Esophagus squamous epithelium (tissue), 5 donors: ENCODE measurements at places on chromosomes 6 and 20. TPM values are rescaled to one million over a fixed set of nuclear protein-coding genes. Genes with fewer than 3 reads are reported as not detected.

DNA sequence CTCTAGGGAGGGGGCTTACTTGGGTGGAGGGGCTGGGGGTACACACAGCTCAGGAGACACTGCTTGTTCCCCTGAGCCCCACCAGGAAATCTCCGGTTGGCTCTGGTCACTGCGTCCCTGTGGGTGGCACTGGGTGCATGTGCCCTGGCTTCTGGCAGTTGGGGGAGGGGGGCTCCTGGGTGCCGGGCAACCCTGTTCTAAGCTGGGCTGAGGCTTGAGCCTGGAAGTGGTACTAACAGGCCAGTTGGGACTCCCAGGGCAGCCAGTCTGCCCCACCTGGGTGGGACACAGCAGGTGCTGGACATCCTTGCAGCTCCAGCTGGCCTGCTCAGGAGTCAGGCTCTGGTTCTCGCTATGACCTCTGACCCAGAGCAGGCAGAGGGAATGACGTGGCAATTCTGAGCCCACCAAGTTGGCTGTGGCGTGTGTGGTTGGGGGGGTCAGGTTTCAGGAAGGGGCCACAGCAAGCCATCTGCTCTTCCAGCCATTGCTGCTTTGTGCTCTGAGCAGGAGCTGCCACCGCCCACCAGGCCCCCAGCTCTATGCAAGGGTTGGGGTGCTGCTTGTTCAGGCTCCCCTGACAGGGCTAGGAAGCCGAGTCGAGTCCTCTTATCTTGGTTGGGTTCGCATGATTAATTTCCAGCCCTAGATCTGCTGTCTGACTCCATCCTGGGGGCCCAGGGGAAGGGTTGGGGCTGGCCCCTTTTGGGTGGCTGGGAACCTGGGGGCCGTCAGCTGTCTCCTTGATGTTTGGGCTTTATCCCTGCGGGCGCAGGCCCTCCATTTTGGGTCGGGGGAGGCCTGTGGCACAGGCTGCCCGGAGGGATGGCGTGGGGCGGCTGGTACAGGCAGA, 590 bp downstream of the C20orf204 start:
- H3K27ac ChIP-seq: no peak overlapping the region
- DNase-seq: no peak
- H3K36me3 ChIP-seq: peaks cover 10% of the 10 kb centered on the region
- H3K27me3 ChIP-seq: no peaks in the 10 kb centered on the region
- no peak overlapping the region for H3K4me3 ChIP-seq

The SPATS1 gene
- total RNA-seq: not detected

The RIPPLY2 gene
- total RNA-seq: not detected

The MAS1 gene
- not detected for total RNA-seq

DNA sequence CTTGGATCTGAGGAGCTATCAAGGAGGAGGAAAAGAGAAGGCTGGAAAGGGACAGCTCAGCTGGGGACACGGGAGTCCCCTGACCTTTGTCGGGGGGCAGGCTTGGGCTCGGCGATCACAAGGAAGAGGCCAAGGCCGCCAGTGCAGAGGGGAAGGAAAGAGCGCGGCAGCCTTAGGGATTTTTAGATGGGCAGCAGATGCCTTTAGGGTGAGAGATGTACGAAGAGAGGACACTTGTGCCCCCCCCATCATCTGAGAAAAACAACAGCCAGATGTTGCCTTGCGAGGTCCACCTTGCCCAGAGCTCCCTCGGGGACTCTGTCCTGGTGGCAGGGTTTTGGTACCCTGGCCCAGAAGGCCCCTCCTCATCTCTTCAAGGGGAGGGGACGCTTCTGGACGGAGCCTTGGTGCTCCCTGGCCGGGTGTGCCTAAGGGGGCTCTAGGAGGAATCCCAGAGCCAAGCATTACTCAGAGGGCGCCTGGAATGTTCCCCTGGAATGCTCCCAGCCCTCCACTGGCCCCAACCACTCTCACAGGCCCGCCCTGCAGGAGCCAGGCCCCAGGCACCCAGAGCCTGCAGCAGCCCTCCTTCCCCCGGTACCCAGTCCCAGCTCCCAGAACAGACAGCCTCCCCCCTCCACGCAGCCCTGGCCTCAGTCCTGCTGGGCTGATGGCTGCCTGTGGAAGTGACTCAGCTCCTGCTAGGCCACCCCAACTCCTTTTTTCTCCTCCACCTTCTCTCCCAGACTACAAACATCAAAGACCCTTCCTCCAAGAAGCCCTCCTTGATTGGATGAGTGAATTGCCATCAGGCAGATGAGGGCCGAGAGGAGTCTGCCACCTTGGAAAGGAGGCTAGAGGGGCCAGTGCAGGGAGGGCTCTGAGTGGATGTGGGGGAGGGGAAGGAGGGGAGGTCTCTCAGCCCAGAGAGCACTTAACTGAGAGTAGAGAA, 1.8 kb downstream of the ADAM33 start:
- H3K4me3 ChIP-seq: peak overlapping the region; percentile 50
- H3K27me3 ChIP-seq: no peaks in the 10 kb centered on the region
- no peaks in the 10 kb centered on the region for H3K36me3 ChIP-seq
- peak overlapping the region; percentile 80 for H3K27ac ChIP-seq
- DNase-seq: no peak
- peaks cover 30% of the 10 kb centered on the region for H3K4me1 ChIP-seq

DNA sequence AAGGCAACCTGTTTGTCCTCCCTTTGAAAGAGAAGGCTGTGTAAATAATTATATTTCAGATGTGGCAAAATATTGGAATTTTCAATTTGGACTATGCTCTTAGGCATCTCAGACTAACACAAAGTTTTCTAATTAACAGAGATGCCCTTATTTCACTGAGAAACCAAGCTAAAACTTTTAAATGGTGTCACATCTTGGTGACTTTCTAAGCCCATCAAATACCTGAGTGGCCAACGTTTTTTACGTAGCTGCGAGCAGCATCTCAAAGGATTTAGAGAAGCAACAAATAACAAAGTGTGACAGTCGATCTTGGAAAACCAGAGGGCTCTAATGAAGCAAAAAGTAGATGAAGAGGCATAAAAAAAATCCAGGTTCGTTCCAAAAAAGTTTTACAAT, 3.4 kb upstream of the HEY2 start:
- peak overlapping the region; percentile 12 for H3K27ac ChIP-seq
- peaks cover 9% of the 10 kb centered on the region for H3K4me1 ChIP-seq
- no peak for DNase-seq
- H3K36me3 ChIP-seq: no peaks in the 10 kb centered on the region
- peaks cover 11% of the 10 kb centered on the region for H3K27me3 ChIP-seq
